Spinal cord (tissue), 10 donors: ENCODE measurements at places on chromosomes 13 and 19. TPM values are rescaled to one million over a fixed set of nuclear protein-coding genes. Genes with fewer than 3 reads are reported as not detected.

The MBD3L2B gene
- not detected for polyA plus RNA-seq

The PTPRS gene
- polyA plus RNA-seq, result 151 TPM

The NLRP7 gene
- polyA plus RNA-seq, result not detected

The CCDC194 gene
- not detected for polyA plus RNA-seq

The FFAR1 gene
- polyA plus RNA-seq, result 0.70 TPM

- no peak for DNase-seq
- H3K36me3 ChIP-seq, result no peaks in the 10 kb centered on the region
- no peaks in the 10 kb centered on the region for H3K27me3 ChIP-seq
- no peak overlapping the region for H3K4me3 ChIP-seq
- H3K27ac ChIP-seq, result no peak overlapping the region
Measured at GRCh38 chr19:32195706-32196610, 149.5 kb upstream of the ZNF507 start.

DNA sequence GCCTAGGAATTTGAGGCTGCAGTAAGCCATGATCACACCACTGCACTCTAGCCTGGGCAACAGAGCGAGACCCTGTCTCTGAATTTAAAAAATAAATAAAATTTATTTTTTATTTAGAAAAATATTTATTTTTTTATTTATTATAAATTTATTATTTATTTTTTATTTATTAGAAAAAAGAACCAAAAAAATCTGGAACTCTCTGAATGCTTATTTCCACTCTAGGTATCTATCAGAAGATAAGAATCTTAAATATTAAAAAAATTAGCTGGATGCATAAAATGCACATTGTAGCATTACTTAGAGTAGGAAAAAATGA, 82.8 kb downstream of the CDADC1 start:
- H3K36me3 ChIP-seq, result no peaks in the 10 kb centered on the region
- no peaks in the 10 kb centered on the region for H3K4me1 ChIP-seq
- no peak for DNase-seq
- no peaks in the 10 kb centered on the region for H3K27me3 ChIP-seq

DNA sequence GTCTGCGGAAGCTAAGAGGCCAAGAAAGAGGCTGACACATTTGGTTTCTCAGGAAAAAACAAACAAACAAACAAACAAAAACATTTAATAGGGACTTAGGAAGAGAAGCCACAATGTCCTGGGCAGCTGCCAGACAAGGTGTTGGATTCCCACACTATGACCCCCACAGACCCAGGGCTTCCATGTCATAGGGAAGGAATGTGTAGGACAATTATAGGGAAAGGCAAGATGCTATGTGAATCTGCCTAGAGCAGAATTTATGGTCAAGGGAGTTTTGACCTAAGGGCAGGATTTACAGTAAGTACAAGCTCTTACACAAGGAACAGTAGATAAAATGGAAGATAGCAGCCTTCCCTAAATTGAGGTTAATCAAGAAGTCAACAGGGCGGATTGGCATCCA, 9.1 kb upstream of the CDADC1 start:
- no peaks in the 10 kb centered on the region for H3K27me3 ChIP-seq
- no peak overlapping the region for H3K27ac ChIP-seq
- no peak for DNase-seq
- no peak overlapping the region for H3K4me3 ChIP-seq
- no peaks in the 10 kb centered on the region for H3K36me3 ChIP-seq

DNA sequence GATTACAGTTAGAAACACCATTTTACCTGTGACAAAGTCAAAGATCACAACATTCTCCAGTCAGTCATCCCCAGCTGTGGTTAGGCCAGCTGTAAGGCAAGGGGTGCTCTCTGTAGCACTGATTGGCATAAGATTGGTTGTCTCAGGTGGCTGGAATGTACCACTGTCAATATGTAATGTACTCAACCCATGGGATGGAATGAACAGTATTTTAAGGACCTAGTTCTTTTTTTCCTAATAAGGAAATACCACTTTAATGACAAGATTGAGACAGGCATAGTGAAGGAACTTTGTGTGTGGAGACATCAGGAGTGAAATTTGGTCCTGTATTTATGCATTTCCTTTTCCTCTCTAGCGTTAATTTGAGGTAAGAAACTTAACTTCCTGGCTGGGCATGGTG, 310.7 kb downstream of the ITGBL1 start:
- no peak overlapping the region for H3K4me3 ChIP-seq
- no peak overlapping the region for H3K27ac ChIP-seq
- no peaks in the 10 kb centered on the region for H3K27me3 ChIP-seq
- no peaks in the 10 kb centered on the region for H3K36me3 ChIP-seq

GRCh38 chr19:15426485-15427349, 7.9 kb upstream of the AKAP8L start:
- peaks cover 35% of the 10 kb centered on the region for H3K4me1 ChIP-seq
- H3K4me3 ChIP-seq, result no peak overlapping the region

DNA sequence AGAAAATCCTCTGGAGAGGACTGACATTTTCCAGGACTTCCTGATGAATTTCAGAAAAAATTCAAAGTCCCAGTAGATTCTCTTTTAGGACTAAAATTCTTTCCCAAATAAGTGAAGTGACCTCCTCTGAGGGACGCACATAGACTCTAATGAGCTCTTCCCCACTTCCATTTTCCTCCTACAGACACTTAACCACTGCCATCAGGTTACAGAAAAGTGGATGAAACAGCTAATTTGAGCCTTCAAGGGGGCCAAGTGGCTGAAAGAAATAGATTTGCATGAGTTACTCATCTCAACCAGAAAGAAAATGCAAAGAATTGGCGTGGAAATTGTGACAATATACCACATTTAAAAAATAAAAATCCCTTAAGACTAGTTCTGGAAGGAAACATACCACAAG, 185.3 kb upstream of the EDNRB start:
- H3K27ac ChIP-seq, result no peak overlapping the region
- DNase-seq, result no peak
- H3K4me3 ChIP-seq, result no peak overlapping the region
- H3K36me3 ChIP-seq, result no peaks in the 10 kb centered on the region
- no peaks in the 10 kb centered on the region for H3K4me1 ChIP-seq
- H3K27me3 ChIP-seq, result no peaks in the 10 kb centered on the region

- H3K36me3 ChIP-seq, result peaks cover 50% of the 10 kb centered on the region
- H3K4me1 ChIP-seq, result peaks cover 55% of the 10 kb centered on the region
- no peak for DNase-seq
- H3K27ac ChIP-seq, result peak overlapping the region; percentile 92
Measured at GRCh38 chr19:46717716-46718143, 816 bp upstream of the PRKD2 start.
